ENCODE measurements at places on chromosomes 6 and 20.

DNA sequence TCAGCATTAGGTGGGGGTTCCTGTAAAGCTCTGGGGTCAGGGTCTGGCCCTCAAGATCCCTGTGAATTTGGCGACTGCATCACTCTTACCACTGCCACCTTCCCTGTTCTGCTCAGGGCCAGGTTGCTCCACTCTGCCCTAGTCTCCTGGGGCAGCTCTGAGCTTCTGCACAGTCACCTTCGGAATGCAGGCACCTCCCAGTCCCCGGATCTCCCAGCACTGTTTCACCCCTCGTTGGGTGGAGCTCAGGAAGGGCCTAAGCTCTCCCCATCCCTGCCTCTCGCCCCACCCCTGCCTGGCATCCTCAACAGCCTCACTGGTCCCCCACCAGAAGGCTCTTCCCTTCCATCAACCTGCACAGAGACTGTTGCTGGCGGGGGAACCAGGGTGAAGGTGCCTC, 46.2 kb downstream of the YTHDF1 start:
- no peak for DNase-seq

- DNase-seq = no peak
These were observed 735.0 kb downstream of the EPHA7 start for GRCh38 chr6:92684386-92684785.

DNA sequence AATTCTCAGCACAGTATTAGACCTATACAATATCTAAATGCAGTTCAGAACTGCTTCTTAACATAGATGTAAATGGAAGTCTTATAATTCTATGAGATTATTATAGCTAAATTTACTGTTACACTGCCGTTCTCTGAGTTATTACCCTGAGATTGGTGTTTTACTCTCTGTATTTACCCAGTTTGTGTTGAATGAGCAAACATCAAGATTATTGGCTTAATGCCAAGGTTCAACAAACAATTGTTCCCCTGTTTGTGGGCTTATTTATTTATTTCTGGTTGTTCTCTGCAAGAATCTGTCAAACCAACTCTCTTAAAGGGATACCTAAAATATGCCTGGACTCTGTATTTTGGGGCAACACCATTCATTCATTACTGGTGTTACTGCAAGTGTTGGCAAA, 5.2 kb upstream of the STMND1 start:
- no peak for DNase-seq

DNA sequence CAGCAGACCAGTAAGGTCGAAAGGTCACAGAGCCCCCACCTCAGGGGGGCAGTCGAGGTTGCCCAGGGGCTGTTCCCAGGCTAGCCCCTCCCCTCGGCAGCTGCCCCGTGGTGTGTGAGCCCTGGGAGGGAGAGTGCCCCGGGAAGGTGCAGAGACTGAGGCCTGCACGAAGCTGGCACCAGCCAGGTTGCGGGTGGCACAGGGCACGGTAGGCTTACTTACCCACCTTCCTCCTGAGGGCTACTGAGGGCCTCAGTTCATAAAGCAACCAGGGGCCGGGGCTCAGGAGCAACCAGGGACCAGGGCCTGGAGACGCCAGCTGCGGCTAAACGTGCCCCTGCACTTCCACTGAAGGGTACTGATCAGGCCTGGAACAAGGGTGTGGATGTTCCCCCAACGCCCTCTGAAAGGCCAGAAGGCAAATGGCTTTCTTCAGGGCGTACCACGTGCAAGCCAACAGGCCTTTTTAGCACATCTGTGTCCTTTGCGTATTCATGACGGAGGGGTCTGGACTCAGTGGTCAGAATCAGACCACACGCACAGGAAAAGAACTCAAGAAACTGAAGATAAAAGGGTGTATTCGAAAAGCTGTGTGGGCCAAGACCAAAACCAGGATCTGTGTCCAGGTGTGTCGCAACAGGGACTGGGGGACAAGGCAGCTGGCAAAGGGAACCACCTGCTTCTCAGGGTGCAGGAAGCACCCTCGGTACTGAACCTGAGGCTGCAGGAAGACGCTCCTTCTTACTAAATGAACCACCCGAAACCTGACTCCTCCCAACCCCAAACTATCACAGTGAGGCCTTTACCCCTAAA, 24.5 kb upstream of the TCFL5 start:
- no peak for DNase-seq

DNA sequence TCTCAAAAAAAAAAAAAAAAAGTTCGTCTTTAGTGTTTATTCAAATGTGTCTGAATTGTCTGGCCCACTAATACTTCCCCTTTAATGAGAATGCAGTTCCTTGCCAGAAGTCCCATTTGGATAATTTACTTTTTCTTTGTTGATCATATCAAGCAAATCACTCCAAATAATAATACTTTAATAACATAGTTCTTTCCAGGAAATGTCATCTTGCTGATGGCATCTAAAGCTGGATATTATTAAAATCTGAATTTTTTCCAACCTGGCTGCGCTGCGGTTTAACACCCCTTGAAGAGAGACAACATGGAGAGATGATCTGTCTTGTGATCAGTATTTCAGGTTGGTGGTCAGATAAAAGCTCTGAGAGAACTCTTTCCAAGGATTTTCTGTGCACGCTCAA, 111.2 kb upstream of the CNKSR3 start:
- DNase-seq = no peak

DNA sequence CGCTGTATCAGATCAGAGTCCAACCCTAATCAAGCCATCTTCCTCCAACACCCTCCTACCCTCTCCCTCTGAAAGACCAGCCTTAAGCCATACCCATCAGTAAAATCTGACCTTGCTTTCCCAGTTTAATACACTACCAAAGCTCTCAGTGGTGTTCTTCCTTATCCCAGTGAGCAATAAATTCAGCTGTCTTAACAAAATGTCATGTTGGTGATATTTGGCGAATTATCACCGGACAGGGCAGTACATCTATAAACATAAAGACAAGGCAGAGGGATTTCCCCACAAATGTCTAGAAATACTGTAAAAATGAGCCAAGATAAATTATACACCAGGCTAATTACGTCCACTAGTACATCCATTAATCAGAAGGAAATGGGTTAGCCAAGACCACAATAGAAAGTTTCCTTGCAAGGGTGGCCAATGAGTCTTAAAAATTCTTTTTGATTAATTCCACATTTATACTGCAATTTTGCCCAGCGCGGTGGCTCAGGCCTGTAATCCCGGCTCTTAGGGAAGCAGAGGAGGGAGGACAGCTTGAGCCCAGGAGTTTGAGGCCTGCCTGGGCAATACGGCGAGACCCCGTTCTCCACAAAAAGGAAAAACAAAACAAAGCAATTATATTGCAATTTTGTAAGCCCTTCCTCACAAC, 905 bp downstream of the RARS2 start:
- DNase-seq = no peak

DNA sequence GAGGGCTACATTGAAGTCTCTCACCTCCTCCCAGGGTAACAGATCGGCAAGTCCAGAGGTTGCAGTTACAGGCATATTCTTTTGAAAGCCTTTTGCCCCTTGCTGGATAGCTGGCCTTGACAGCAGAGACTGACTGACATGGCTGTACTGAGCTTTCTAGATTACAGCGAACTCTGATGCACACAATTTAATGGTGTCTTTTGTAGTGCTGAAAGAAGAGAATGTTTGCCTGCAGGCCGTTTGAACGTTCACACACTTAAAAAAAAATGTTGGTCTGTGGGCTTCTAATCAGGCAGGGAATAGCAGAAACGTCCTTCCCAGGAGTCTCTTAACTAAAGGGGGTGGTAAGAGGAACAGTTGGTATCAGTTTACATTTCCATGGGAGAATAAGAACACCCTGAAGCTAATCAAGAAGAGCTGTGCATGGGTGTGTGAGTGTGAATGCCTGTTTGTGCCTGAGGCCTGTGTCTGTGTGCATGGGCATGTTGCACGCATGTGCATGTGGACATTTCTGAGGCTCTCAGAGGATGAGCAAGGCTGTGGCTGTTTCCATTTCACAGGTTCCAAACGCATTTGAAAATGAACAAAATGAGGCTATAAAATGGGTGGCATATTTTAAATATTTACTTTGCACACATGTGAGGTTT, 213.9 kb upstream of the SSTR4 start:
- DNase-seq = no peak

GRCh38 chr6:156597095-156597494, 180.1 kb upstream of the ARID1B start:
- DNase-seq = no peak

GRCh38 chr6:87102151-87102621, 7.3 kb upstream of the CGA start:
- peak; percentile 58 for DNase-seq

GRCh38 chr6:163324688-163325389, 89.7 kb upstream of the QKI start:
- peak; percentile 39 for DNase-seq

Measured in HL-60 (cell line).